ENCODE measurements at places on chromosomes 5 and 9. TPM values are rescaled to one million over a fixed set of nuclear protein-coding genes. Genes with fewer than 3 reads are reported as not detected.

DNA sequence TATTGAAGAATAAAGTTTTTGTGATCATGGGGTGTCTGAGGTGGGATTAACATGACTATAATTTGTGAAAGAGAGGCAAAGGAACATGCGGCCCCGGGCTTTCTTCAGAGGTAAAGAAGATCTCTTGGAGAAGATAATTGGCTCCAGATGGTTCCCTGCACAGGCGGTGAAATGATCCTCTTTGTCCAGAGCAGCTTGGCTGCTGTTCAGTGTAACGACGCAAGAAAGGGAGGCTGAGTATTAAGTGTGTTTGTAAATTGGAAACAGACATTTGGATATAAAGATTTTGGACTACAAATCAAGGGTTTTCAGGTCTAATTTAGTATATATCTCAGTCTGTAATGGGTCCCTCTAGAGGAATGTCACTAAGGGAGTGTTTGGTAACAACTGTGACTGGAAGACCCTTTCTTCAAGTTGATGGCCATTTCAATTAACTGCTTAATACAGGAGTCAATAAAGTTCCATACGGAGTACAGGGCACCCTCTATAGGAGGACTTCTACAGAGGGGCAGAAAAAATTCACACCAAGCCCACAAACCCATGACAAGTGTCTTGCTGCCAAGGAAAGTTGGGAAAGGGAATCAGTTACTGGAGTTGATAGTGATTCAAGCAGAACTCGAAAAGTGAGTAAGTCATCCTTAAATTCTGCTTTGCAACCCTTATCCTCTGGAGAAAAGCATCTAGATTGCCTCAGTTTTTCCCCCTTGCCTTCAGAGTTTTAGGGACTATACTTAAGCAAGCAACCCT, 4.1 kb downstream of the EQTN start:
- no peak for DNase-seq

Gene HTR1A
- total RNA-seq = not detected

Gene WWC1
- total RNA-seq = 1.8 TPM

- DNase-seq = no peak
Measured at GRCh38 chr5:145945620-145946111, 9.3 kb downstream of the SH3RF2 start.
